ENCODE measurements at places on chromosomes 3 and 15. TPM values are rescaled to one million over a fixed set of nuclear protein-coding genes. Genes with fewer than 3 reads are reported as not detected.

- no peak for DNase-seq
- no peaks in the 10 kb centered on the region for H3K36me3 ChIP-seq
Observed at GRCh38 chr3:188407158-188407880, 253.4 kb downstream of the LPP start.

GRCh38 chr3:187295316-187296034, 3.9 kb upstream of the MASP1 start:
- no peak for DNase-seq
- no peaks in the 10 kb centered on the region for H3K27me3 ChIP-seq
- no peak overlapping the region for H3K27ac ChIP-seq

GRCh38 chr3:135460273-135460672, 505.3 kb upstream of the PPP2R3A start:
- no peak for DNase-seq
- H3K27me3 ChIP-seq, result no peaks in the 10 kb centered on the region
- H3K4me3 ChIP-seq, result no peak overlapping the region
- H3K36me3 ChIP-seq, result no peaks in the 10 kb centered on the region
- no peak overlapping the region for H3K27ac ChIP-seq
- H3K4me1 ChIP-seq, result no peaks in the 10 kb centered on the region

DNA sequence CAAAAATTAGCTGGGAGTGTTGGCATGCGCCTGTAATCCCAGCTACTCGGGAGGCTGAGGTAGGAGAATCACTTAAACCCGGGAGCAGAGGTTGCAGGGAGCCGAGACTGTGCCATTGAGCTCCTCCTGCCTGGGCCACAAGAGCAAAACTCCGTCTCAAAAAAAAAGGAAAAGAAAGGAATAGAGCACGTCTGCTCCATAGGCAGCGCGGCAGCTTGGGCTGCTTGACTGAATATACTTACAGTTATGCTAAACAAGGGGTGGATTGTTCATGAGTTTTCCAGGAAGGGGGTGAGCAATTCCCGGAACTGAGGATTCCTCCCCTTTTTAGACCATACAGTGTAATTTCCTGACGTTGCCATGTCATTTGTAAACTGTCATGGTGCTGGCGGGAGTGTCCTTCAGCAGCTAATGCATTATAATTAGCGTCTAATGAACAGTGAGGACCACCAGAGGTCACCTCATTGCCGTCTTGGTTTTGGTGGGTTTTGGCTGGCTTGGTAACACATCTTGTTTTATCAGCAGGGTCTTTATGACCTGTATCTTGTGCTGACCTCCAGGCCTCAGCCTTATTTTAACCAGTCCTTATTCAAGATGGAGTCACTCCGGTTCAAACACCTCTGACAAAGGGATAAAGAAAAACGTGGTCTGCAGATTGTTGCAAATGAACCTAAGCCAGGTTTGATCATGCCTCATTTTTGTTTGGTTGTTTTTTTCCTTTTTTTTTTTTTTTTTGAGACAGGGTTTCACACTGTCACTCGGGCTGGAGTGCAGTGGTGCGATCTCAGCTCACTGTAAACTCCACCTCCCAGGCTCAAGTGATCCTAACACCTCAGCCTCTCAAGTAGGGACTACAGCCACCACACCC, 24.9 kb upstream of the SENP5 start:
- DNase-seq, result no peak
- H3K27ac ChIP-seq, result no peak overlapping the region
- H3K4me1 ChIP-seq, result no peaks in the 10 kb centered on the region

- H3K27ac ChIP-seq, result peak overlapping the region; percentile 35
- no peaks in the 10 kb centered on the region for H3K4me1 ChIP-seq
- DNase-seq, result peak; percentile 63
- H3K4me3 ChIP-seq, result no peak overlapping the region
- no peaks in the 10 kb centered on the region for H3K27me3 ChIP-seq
Observed at GRCh38 chr15:101641129-101641764, 10.9 kb downstream of the TM2D3 start.

The TRANK1 gene
- 3.6 TPM for total RNA-seq

- H3K4me1 ChIP-seq, result peaks cover 5% of the 10 kb centered on the region
- no peak for DNase-seq
- no peaks in the 10 kb centered on the region for H3K27me3 ChIP-seq
- H3K4me3 ChIP-seq, result no peak overlapping the region
- H3K27ac ChIP-seq, result no peak overlapping the region
Observed at GRCh38 chr3:8713901-8714759, 19.5 kb upstream of the CAV3 start.

- no peaks in the 10 kb centered on the region for H3K4me1 ChIP-seq
- no peaks in the 10 kb centered on the region for H3K27me3 ChIP-seq
- H3K36me3 ChIP-seq, result no peaks in the 10 kb centered on the region
Observed at GRCh38 chr15:87118846-87119245, 1039.2 kb downstream of the AGBL1 start.

The ABHD5 gene
- total RNA-seq, result 21.8 TPM

GRCh38 chr15:31236184-31237042, 90.2 kb upstream of the KLF13 start:
- no peaks in the 10 kb centered on the region for H3K27me3 ChIP-seq
- H3K4me3 ChIP-seq, result no peak overlapping the region
- no peaks in the 10 kb centered on the region for H3K36me3 ChIP-seq
- peak; percentile 59 for DNase-seq
- peak overlapping the region; percentile 86 for H3K27ac ChIP-seq
- H3K4me1 ChIP-seq, result peaks cover 19% of the 10 kb centered on the region

DNA sequence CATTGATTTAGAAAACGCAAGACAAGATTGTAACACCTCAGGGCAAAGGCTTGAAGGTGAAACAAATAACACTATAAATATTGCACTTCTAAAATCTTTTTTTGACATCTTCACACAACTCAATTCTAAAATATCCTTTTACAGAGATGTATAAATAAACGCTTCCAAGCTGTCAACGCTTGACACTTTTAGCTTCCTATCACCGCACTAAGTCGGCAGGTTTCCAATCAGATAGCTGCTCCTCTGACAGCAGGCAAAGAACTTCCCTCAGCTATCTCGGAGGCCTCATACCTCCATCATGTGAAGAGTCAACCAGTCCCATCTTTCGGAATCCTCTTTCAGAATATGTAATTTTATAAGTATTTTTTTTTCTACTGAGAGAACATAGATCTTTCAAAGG, 71.0 kb downstream of the PCOLCE2 start:
- H3K36me3 ChIP-seq, result no peaks in the 10 kb centered on the region
- no peak for DNase-seq
- H3K27me3 ChIP-seq, result no peaks in the 10 kb centered on the region
- H3K4me1 ChIP-seq, result no peaks in the 10 kb centered on the region
- no peak overlapping the region for H3K27ac ChIP-seq

The ITGB5 gene
- total RNA-seq, result 73.5 TPM

DNA sequence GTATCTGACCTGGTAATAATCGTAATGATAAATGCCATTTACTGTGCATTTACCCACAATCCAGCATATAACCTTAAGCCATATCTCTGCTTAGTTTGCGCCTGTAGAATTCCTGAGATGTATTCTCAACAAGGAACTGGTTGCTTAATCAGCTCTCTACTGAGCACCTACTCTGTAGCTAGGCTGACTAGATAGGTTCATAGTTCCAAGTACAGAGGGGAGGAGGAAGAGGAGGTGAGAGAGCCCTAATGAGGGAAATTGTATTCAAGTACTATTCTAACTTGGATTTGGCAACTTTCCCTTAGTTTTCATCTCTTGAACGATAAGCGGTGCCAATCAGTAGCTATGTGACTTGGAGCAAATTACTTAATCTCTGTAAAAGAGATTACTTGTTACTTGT, 5.6 kb upstream of the AKAP13 start:
- no peak overlapping the region for H3K4me3 ChIP-seq
- no peak overlapping the region for H3K27ac ChIP-seq
- H3K27me3 ChIP-seq, result no peaks in the 10 kb centered on the region
- H3K36me3 ChIP-seq, result no peaks in the 10 kb centered on the region
- no peak for DNase-seq

DNA sequence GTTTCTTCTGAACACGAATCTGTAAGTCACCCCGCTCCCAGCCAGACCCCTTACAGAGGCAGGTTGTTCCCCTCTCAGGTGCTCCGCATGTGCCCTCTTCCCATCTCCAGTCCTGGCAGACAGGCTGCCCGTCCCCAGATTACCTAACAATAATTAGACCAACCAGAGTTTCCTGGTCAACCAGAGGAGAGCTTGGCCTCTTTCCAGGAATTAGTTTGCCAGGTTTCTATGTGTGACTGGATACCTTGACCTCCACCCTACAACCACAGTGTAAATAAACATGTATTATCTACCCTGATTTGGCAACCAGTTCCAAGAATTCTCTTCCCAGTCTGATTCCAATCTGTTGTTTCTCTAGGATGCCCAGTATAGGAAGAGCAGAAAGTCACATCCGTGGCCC, 178.0 kb upstream of the UMPS start:
- H3K27me3 ChIP-seq, result no peaks in the 10 kb centered on the region
- peak overlapping the region; percentile 32 for H3K27ac ChIP-seq
- peaks cover 45% of the 10 kb centered on the region for H3K4me1 ChIP-seq
- peak; percentile 74 for DNase-seq

The LAMB2 gene
- 337 TPM for total RNA-seq

The GRK7 gene
- not detected for total RNA-seq

DNA sequence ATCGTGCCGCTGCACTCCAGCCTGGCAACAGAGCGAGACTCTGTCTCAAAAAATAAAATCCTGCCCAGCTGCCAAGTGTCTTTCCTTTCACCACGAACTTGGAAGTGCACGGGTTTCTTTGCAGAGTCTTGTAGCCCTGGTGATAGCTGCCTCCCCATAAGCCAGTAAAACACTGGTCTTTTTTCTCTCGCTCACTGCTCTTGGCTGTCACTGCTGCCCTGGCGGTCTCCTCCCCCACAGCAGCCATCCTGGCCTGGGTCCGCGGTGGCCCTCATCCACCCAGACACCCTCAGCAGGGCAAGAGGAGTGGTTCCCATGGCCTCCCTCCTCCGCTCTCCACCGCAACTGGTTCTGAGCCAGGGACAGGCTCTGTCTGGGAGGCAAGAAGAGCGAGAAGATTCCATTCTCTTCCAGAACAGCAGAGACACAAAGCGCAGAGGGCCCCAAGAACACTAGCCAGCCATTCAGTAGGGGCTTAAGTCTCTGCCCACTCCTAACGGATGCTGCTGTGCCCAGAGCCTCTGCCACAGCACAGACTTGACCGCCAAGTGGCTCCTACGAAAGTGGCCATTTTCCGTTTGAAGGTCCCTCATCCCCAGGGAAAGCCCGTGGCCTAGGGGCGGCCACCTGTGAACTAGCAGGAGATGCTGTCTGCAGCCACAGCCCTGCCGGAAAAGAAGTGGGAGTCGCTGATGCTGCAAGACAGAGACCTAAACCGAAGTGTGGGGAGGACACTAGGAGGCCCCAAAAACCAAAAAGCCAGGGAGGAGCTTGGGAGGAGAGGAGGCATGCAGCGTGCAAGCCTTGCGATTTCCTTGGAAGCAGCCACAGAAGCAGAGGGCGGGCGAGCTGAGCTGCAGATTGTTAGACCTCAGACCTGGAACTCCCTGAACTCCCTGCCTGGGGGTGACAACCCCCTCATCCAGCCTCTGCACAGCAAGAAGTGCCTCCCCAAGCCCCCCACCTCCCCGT, 44.1 kb downstream of the KLHL25 start:
- H3K27me3 ChIP-seq, result no peaks in the 10 kb centered on the region
- H3K36me3 ChIP-seq, result peaks cover 3% of the 10 kb centered on the region
- H3K4me3 ChIP-seq, result no peak overlapping the region
- peaks cover 26% of the 10 kb centered on the region for H3K4me1 ChIP-seq
- DNase-seq, result no peak
- H3K27ac ChIP-seq, result peak overlapping the region; percentile 33

The AADACL2 gene
- not detected for total RNA-seq

The ABI3BP gene
- 19.8 TPM for total RNA-seq

DNA sequence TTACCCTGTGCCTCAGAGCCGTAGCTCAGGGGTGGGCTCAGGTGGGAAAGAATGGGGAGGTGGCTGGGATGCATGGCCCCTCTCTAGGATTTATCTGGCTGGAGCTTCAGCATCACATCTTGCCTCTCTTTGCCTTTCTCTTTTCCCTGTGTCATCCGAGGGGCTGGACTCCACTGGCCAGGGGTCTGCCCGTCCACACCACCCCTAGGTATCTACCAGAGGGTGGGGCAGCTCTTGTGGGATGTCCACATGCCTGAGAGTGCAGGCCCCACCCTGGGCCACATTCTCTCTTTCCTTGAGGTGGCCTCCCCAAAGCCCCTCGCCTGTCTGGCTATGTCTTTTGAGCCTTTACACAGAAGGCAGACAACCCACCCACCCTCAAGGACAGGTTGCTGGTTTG, 37.2 kb downstream of the PXYLP1 start:
- H3K36me3 ChIP-seq, result no peaks in the 10 kb centered on the region
- H3K27ac ChIP-seq, result no peak overlapping the region
- no peak overlapping the region for H3K4me3 ChIP-seq
- H3K27me3 ChIP-seq, result no peaks in the 10 kb centered on the region
- no peak for DNase-seq
- peaks cover 13% of the 10 kb centered on the region for H3K4me1 ChIP-seq

- no peak overlapping the region for H3K27ac ChIP-seq
- DNase-seq, result no peak
- H3K4me3 ChIP-seq, result no peak overlapping the region
- no peaks in the 10 kb centered on the region for H3K36me3 ChIP-seq
- no peaks in the 10 kb centered on the region for H3K4me1 ChIP-seq
- H3K27me3 ChIP-seq, result no peaks in the 10 kb centered on the region
Observed at GRCh38 chr3:115862849-115863248, 239.5 kb downstream of the GAP43 start.

- no peak for DNase-seq
- no peak overlapping the region for H3K4me3 ChIP-seq
- no peaks in the 10 kb centered on the region for H3K27me3 ChIP-seq
- H3K36me3 ChIP-seq, result no peaks in the 10 kb centered on the region
- no peak overlapping the region for H3K27ac ChIP-seq
Observed at GRCh38 chr3:25817638-25818037, 27.7 kb downstream of the OXSM start.

DNA sequence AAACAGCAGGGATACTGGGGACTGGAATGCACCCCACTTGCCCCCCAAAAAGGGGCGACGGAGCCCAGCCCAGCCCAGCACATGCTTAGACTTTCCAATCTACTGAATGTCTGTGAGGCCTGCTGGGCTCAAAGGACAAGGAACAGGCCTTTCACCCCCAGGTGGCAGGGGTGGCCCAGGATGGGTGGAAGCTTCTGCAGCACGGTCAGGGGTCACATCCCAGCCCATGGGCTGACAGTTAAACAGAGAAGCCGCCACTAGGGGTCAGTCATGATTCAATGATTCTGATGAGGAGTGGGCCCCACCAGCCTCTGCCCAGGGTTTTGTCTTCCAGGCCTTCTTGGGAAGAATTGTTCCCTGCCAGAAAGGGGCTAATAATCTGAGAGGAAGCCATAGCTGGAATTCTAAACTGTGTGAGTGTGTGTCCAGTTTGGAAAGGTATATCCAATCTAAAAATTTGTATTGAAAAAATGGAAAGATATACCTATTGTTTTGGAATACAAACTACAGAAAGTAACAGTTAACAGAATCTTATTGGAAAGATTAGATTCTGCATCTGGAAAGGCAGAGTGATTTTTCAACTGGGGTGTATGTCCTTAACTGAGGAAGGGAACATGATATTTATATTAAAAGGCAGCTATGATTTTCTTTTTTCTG, 2.2 kb downstream of the CHRNB4 start:
- no peak overlapping the region for H3K4me3 ChIP-seq
- H3K27me3 ChIP-seq, result no peaks in the 10 kb centered on the region
- H3K27ac ChIP-seq, result no peak overlapping the region
- no peaks in the 10 kb centered on the region for H3K36me3 ChIP-seq
- DNase-seq, result peak; percentile 54
- peaks cover 12% of the 10 kb centered on the region for H3K4me1 ChIP-seq

GRCh38 chr15:39510001-39510701, 70.7 kb upstream of the THBS1 start:
- H3K4me1 ChIP-seq, result no peaks in the 10 kb centered on the region
- H3K27me3 ChIP-seq, result no peaks in the 10 kb centered on the region
- DNase-seq, result no peak
- no peak overlapping the region for H3K4me3 ChIP-seq
- no peak overlapping the region for H3K27ac ChIP-seq

- no peak overlapping the region for H3K4me3 ChIP-seq
- peaks cover 25% of the 10 kb centered on the region for H3K4me1 ChIP-seq
- H3K27me3 ChIP-seq, result no peaks in the 10 kb centered on the region
Observed at GRCh38 chr3:52001443-52001974, 5.8 kb upstream of the RPL29 start.

The OR5K4 gene
- not detected for total RNA-seq

All from body of pancreas (tissue), 4 donors.